ENCODE measurements at places on chromosomes 13 and 19. TPM values are rescaled to one million over a fixed set of nuclear protein-coding genes. Genes with fewer than 3 reads are reported as not detected.

DIRAS1 gene
- 0.59 TPM for total RNA-seq

LGALS4 gene
- not detected for total RNA-seq

TRAPPC5 gene
- total RNA-seq = 56.1 TPM

RASIP1 gene
- 0.74 TPM for total RNA-seq

IRGC gene
- not detected for total RNA-seq

ZNF112 gene
- total RNA-seq = 9.2 TPM

NECTIN2 gene
- total RNA-seq = 115 TPM

ZNF433 gene
- total RNA-seq = 4.2 TPM

KLK10 gene
- total RNA-seq = not detected

ZNF229 gene
- total RNA-seq = 10.5 TPM

PSG11 gene
- not detected for total RNA-seq

TBXA2R gene
- 0.89 TPM for total RNA-seq

APOC4 gene
- not detected for total RNA-seq

NAPSA gene
- total RNA-seq = 0.30 TPM

MTMR6 gene
- 28.8 TPM for total RNA-seq

KLK15 gene
- not detected for total RNA-seq

MED16 gene
- 28.8 TPM for total RNA-seq

ZAR1L gene
- not detected for total RNA-seq

NCCRP1 gene
- total RNA-seq = not detected

NBEA gene
- total RNA-seq = 24.2 TPM

ZNF99 gene
- not detected for total RNA-seq

Data from smooth muscle cell of the umbilical artery (primary cell).